ENCODE measurements at places on chromosomes 12 and 14.

DNA sequence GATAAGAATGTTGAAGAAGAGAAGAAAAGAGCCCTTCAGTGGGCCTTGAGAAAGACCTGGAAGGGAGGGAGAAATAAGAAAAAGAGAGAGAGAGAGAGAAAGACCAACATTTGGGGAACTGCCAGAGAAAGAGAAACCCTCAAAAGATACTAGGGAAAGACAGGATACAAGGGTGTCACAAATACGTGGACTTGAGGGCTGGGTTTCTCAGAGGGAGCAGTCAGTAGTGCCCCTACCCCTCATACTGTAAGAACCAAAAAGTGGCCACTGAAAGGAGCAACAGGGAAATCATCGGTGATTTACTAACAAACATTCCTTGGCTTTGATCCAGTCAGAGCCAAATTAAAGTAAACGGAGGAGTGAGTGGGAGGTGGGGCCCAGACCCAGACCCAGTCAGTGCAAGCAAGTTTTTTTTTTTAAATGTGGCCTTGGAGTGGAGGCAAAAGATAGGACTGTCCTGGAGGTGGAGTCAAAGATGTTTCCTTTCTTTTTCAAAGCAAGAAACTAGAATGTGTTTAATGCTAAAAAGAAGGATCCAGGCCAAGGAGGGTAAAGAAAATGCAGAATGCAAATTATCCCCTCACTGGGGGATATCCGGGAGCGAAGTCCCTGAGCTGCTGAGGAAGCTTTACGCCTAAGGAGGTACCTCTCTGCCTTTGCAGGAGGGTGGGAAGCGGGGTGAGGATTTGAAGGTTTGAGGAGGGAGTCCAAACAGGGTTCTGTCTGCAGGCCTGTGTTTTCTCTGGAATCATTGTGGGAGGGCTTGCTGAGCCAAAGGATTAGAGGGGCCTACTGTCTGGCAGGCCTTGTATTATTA, 143.5 kb upstream of the AMIGO2 start:
- no peak for DNase-seq

GRCh38 chr14:57066463-57066862, 202.2 kb downstream of the EXOC5 start:
- DNase-seq, result no peak

- DNase-seq, result no peak
Observed at GRCh38 chr14:94679937-94680861, 68.0 kb downstream of the SERPINA3 start.

GRCh38 chr12:19462406-19462805, 23.1 kb downstream of the AEBP2 start:
- no peak for DNase-seq

GRCh38 chr14:77917491-77918201, 117.7 kb downstream of the ADCK1 start:
- no peak for DNase-seq
